Osteocyte (in vitro differentiated cells): ENCODE measurements at places on chromosomes 16 and 17.

DNA sequence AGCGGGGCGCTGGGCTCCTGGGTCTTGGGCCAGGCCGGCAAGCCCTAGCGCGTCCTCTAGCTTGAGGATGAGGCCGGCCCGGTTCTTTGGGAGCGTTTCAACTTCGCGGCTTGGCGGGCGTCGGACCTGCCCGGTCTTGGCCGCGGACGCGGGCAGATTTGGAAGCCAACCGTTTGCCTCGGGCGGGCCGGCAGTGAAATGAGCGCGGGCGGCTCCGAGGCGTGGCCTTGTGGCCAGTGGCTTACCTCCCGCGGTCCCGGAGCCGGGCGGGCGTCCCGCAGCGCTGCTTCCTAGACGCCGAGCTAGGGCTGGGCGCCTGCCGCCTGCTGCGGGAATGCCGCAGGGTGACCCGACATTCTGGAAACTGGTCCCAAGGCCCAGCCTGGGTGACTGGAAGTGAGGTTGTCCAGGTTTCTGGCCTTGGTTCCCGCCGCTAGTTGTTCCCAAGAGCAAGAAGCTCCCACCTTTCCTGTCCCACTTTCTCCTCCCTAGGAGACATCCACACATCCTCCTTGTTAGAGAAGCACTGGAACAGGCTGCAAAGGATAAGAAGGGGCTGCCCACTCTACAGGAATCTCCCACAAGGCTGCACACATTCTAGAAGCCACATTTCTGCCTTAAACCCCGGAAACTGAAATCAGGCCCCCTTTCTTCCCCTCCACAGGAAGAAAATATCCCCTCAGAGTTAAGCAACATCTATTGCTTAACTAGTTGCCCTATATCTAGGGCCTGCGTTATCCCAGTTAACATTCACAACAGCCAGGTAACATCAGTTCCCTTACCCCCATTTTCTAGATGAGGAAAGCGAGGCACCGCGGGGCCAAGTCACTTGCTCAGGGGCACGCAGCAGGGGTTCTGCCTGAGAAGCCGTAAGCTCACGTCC is 4.5 kb upstream of the CBX8 start:
- peaks cover 59% of the 10 kb centered on the region for H3K27me3 ChIP-seq
- peak; percentile 86 for DNase-seq
- no peaks in the 10 kb centered on the region for H3K36me3 ChIP-seq
- H3K4me3 ChIP-seq = peak overlapping the region; percentile 10
- H3K4me1 ChIP-seq = peaks cover 31% of the 10 kb centered on the region
- H3K27ac ChIP-seq = no peak overlapping the region

DNA sequence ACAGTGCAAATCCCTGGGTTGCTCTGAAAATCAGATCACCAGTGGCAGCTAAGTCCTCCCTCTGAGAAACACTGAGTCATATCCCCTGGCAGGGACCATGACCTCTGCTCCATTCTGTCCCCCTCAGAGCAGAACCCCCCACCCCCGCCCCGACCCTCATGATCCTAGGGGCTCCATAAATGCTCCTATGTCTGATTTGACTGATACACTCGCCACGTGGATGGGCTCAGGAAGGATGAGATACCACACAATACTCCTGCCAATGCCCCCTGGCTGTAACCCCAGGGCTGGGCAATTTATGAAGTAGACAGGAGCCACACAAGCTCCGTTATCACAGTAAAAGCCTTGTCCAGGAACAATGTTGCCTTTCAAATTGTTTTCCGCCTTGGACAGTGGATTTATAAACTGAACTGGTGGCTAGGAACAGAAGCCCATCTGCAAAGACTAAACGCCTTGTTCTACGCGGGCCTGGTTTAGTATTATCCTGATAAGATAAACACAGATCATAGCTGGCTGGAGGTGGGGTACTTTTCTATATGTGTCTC is 394.8 kb downstream of the SLC39A11 start:
- no peaks in the 10 kb centered on the region for H3K27me3 ChIP-seq
- peaks cover 7% of the 10 kb centered on the region for H3K36me3 ChIP-seq
- no peak for DNase-seq
- H3K27ac ChIP-seq = no peak overlapping the region
- no peak overlapping the region for H3K4me3 ChIP-seq
- H3K4me1 ChIP-seq = peaks cover 31% of the 10 kb centered on the region

DNA sequence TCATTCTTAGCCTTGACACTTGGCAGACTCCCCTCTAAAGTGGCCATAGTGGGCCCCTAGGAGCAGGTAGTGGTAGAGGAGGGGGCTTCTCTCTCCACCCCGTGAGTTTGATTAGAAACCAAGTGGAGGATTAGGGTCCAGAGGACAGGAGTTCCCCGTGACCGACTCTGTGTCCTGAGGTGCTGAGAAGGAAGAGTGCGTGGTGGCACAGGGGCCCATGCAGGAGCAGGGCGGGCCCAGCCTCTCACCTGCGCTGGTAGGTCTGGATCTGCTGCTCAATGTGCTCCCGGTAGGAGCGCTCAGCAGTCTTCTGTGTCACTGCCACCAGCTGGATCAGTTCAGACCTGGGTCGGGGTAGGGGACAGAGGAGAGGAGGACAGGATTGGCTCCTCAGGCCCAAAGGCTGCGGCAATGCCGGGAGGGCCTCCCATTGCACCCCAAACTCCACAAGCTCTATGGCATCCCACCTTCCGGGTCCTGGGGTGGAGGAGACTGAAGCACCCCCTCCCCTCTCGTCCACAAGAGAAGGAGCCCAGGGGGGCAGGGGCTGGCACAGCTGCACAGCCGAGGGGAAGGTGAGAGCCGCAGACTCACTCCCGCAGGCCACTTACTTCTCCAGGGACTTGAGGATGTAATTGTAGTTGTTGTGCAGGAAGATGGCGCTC is 6.2 kb downstream of the ZACN start:
- DNase-seq = no peak
- H3K36me3 ChIP-seq = peaks cover 29% of the 10 kb centered on the region
- no peak overlapping the region for H3K27ac ChIP-seq
- H3K27me3 ChIP-seq = peaks cover 7% of the 10 kb centered on the region

- no peak overlapping the region for H3K27ac ChIP-seq
- H3K4me1 ChIP-seq = peaks cover 2% of the 10 kb centered on the region
- DNase-seq = no peak
- H3K36me3 ChIP-seq = no peaks in the 10 kb centered on the region
Observed at GRCh38 chr17:57505841-57506773, 239.0 kb downstream of the CCDC182 start.

DNA sequence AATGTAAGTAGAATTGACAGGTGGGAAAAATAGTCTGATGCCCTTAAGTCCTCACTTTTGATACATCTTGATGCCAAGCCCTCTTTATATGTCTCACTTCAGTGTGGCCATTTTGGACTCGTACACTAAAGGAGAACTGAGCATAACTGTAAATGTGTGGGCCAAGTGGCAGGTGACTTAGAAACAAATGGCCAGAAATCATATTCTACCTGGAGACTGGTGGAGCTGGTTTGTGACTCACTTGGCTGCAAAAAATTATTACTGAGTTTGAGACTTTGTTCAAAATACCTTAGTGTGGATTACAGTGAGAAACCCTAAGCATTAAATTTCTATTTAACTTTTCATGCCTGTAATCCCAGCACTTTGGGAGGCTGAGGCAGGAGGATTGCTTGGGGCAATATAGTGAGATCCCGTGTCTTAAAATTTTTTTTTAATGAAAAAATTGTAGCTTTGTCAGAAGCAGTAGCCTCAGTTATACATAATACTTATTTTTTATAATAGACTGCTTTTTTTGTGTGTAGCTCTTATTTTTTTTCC is 5.0 kb downstream of the HAPSTR1 start:
- DNase-seq = no peak
- peaks cover 72% of the 10 kb centered on the region for H3K4me1 ChIP-seq

- H3K27me3 ChIP-seq = no peaks in the 10 kb centered on the region
- no peak for DNase-seq
- H3K4me1 ChIP-seq = no peaks in the 10 kb centered on the region
- H3K4me3 ChIP-seq = no peak overlapping the region
- peaks cover 30% of the 10 kb centered on the region for H3K36me3 ChIP-seq
Observed at GRCh38 chr17:56845934-56846333, 12.0 kb downstream of the DGKE start.

GRCh38 chr16:62283-62967 is 8.8 kb downstream of the SNRNP25 start:
- H3K27me3 ChIP-seq = no peaks in the 10 kb centered on the region
- H3K36me3 ChIP-seq = peaks cover 25% of the 10 kb centered on the region
- H3K27ac ChIP-seq = no peak overlapping the region
- no peak overlapping the region for H3K4me3 ChIP-seq
- no peak for DNase-seq

- H3K27me3 ChIP-seq = no peaks in the 10 kb centered on the region
- no peaks in the 10 kb centered on the region for H3K36me3 ChIP-seq
- no peak for DNase-seq
- H3K4me1 ChIP-seq = peaks cover 60% of the 10 kb centered on the region
Observed at GRCh38 chr16:8953064-8953463, 10.6 kb downstream of the USP7 start.

DNA sequence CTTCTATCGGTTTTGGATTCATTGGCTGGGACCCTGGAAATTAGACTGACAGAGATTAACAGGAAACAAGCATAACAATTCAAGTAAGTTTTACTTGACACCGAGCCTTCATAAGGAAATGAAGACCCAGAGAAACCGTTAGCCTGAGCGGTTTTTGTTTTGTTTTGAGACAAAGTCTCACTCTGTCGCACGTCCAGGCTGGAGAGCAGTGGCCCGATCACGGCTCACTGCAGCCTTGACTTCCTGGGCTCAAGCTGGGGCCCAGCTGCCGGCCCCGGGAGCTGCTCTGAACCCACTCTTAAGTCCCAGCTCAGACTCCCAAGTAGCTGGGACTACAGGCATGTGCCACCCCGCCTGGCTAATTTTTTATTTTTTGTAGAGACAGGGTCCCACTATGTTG is 321.3 kb downstream of the SEC14L1 start:
- H3K36me3 ChIP-seq = peaks cover 9% of the 10 kb centered on the region
- H3K27ac ChIP-seq = peak overlapping the region; percentile 45
- no peak for DNase-seq
- H3K4me1 ChIP-seq = peaks cover 72% of the 10 kb centered on the region

- no peak overlapping the region for H3K4me3 ChIP-seq
- no peaks in the 10 kb centered on the region for H3K27me3 ChIP-seq
- H3K36me3 ChIP-seq = no peaks in the 10 kb centered on the region
- no peak overlapping the region for H3K27ac ChIP-seq
Observed at GRCh38 chr17:29619251-29619650, 3.5 kb downstream of the CORO6 start.

DNA sequence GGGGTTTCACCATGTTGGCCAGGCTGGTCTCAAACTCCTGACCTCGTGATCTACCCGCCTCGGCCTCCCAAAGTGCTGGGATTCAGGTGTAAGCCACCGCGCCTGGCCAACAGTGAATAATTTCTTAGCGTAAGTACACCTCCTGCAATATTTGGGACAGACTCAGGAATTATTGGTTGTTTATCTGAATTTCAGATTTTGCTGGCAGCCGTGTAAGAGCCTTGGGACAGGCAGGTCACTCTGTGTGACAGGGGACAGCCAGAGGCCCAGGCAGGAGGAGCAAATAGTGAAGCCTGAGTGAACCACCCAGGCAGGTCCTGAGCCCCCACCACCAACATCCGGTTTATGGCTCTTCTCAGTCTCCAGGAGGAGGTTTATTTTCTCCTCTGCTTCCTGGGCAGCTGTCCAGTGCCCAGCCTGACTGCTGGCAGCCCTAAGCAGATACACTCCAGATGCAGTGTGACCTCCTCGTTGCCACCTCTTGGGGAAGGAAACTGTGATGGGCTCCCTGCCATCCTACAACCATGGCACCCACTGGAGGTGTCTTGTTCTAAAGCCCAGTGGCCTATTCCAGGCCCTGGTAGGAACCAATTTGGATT is 26.2 kb upstream of the ADORA2B start:
- no peaks in the 10 kb centered on the region for H3K27me3 ChIP-seq
- H3K4me1 ChIP-seq = peaks cover 30% of the 10 kb centered on the region
- peak overlapping the region; percentile 7 for H3K27ac ChIP-seq

- no peak for DNase-seq
- H3K4me3 ChIP-seq = no peak overlapping the region
- H3K27ac ChIP-seq = no peak overlapping the region
- peaks cover 16% of the 10 kb centered on the region for H3K4me1 ChIP-seq
Observed at GRCh38 chr17:39750131-39751015, 12.6 kb downstream of the GRB7 start.

DNA sequence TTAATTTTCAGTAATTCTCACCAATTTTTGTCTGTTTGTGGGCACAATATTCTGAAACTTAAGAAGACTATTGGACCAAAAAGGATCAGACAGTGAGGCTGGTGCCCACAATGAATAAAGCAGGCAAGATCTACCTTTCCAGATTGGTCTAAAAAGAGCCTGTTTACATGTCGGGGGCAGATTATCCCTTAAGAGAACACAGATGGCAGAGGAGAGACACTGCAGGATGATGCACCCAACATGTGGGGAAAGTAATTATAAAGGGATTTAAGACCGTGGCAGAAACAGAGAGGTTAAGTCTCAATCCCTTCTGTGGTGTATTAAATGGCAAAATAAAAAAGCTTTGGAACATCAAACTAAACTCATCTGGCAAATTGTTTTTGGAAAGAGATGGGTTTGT is 331.8 kb upstream of the CDH11 start:
- H3K4me1 ChIP-seq = no peaks in the 10 kb centered on the region
- H3K27ac ChIP-seq = no peak overlapping the region
- H3K36me3 ChIP-seq = no peaks in the 10 kb centered on the region
- no peak for DNase-seq
- no peaks in the 10 kb centered on the region for H3K27me3 ChIP-seq
- no peak overlapping the region for H3K4me3 ChIP-seq

- peaks cover 73% of the 10 kb centered on the region for H3K36me3 ChIP-seq
- no peak overlapping the region for H3K27ac ChIP-seq
- DNase-seq = no peak
- no peaks in the 10 kb centered on the region for H3K27me3 ChIP-seq
- no peak overlapping the region for H3K4me3 ChIP-seq
- H3K4me1 ChIP-seq = peaks cover 19% of the 10 kb centered on the region
Observed at GRCh38 chr16:71923941-71924690, 28.8 kb downstream of the IST1 start.

GRCh38 chr16:35207059-35207999 is 1747.9 kb downstream of the TP53TG3F start:
- H3K36me3 ChIP-seq = no peaks in the 10 kb centered on the region
- no peak overlapping the region for H3K4me3 ChIP-seq
- no peaks in the 10 kb centered on the region for H3K4me1 ChIP-seq

DNA sequence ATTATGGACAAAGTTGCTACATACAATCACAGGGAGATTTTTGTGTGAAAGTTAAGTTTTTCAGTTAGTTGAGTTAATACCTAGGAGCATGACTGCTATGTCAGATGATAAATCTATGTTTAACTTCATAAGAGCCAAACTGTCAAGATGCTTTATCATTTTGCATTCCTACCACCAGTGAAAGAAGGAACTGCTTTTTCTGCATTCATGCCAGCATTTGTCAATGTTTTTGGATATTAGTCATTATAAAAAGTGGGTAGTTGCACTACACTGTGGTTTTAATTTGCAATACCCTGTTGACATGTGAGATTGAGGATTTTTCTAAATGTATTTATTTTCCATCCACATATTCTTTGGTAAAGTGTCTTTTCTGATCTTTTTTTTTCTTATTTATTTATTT is 434.0 kb upstream of the MON1B start:
- no peak overlapping the region for H3K4me3 ChIP-seq
- H3K4me1 ChIP-seq = no peaks in the 10 kb centered on the region
- H3K27ac ChIP-seq = no peak overlapping the region
- no peaks in the 10 kb centered on the region for H3K36me3 ChIP-seq
- H3K27me3 ChIP-seq = no peaks in the 10 kb centered on the region
